ENCODE measurements at places on chromosomes 11 and 22.

DNA sequence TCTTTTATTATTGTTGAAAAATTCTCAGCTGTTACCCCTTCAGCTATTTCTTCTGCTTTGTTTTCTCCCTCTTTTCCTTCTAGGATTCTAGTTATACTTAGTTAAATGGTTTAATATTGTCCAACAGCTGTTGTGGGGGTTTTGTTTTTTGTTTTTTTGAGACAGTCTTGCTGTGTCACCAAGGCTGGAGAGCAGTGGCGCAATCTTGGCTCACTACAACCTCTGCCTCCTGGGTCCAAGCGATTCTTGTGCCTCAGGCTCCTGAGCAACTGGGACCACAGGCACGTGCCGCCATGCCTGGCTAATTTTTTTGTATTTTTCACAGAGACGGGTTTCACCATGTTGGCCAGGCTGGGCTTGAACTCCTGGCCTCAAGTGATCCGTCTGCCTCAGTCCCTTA lies 12.7 kb downstream of the SDHAF2 start:
- DNase-seq = peak; percentile 67

DNA sequence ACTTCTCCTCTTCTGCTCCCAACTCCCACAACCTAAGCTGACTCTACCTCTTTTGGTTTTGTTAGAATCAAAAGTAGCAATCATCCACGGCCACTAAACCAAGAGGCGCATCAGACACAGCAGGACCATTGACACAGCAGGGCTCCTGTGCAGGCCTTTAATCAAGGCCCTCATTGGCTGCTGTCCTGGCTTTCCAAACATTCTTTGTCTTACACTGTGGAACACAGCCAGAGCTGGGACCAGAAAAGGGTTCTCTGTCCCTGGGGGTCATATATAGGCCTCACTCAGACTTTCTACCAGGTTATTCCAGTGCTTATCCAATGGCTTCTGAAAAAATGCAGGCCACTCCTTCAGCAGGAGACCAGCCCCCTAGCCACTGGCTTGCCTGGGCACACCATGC lies 212.7 kb upstream of the NTM start:
- no peak for DNase-seq

DNA sequence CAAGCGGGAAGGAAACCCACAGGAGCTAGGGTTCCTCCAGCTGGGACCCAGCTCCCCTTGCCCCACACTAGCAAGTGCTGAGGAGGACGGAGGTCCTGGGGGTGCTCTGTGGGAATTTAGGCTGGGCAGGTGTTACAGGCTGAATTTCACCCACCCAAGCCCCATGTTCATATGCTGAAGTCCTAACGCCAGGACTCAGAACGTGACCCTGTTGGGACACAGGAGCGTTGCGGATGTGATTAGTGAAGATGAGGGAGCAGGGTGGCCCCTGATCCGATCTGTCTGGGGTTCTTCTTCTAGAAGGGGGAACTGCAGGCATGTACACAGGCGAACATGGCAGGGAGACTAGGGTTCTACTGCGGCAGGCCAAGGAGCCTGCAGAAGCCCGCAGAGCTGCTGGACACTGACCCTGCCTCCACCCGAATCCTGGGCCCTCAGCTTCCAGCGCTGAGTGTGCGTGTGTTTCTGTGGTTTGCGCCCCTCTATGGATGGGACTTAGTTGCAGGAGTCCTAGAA lies 103.4 kb upstream of the FGF3 start:
- DNase-seq = no peak

DNA sequence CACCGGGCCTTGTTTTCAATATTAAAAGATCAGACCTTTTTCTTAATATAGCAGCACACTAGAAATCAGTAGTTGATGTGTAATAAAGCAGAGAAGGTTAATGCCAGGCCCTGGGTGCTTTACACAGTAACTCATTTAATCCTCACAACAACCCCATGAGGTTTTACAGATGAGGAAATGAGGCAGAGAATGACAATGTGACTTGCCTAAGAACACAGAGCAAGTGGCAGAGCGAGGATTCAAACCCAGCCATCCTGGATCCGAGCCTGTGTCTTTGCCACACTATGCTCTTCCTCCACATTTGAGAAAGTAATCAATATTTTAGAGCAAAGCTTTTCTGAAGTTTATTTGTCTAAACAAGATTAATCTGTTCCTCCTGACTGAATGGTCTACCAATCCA lies 7.2 kb downstream of the JAML start:
- no peak for DNase-seq

GRCh38 chr22:37557321-37558001 lies 2.8 kb upstream of the CDC42EP1 start:
- DNase-seq = no peak

DNA sequence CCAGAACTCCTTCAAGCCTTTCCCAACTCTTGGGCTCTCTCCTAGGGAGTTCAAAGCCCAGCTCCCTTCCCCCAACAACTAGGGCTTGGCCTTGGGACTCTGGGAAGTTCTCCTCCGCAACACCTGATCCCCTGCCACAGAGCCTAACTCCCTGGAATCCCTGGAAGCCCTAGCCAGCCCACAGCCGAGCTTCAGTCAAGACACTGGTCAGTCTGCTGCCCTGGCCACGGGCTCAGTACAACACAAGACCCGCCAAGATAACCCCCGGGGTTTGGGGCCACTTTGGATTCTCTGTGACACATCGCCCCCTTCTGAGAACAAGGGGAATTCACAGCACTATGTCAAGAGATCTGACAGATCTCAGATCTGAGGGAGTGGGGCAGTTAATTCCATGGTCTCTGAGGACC lies 58.3 kb downstream of the SLC22A12 start:
- peak; percentile 23 for DNase-seq

DNA sequence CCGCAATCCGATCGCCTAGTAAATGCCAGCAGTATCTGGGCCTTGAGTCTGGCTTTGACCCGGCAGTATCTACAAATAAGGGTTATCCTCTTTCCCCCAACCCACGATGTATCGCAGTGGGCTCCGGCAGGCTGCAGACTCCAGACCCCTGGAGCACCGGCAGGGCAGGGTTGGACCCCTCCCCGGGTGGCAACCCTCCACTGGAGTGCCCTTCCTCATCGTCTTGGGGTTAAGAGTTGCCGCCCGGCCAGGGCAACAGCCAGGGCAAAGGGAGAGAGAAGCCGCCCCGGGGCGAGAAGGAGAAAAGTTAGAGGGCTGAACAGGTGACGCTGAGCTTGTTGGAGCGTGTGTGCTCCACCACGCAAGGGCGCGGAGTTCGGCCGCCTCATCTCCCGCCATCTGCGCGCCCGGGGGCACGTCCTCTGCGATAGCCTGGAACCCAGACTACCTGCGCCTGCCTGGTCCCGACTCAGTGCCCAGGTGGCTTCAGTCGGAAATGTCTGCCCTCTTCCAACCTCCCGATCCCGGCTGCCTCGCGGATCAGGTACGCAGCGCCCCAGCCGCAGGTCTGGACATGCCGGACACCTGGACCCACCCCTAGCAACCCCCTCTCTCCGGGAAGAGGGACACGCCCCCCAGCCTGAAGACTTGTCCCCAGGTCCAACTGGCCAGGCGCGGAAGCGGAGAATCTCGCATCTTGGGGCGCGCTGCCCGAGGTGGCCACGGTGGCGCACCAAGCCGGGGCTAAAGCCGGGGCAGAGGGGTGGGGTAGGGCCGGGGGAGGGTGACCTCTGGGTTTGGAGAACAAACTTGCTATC lies 1.2 kb downstream of the DSCAML1 start:
- no peak for DNase-seq

DNA sequence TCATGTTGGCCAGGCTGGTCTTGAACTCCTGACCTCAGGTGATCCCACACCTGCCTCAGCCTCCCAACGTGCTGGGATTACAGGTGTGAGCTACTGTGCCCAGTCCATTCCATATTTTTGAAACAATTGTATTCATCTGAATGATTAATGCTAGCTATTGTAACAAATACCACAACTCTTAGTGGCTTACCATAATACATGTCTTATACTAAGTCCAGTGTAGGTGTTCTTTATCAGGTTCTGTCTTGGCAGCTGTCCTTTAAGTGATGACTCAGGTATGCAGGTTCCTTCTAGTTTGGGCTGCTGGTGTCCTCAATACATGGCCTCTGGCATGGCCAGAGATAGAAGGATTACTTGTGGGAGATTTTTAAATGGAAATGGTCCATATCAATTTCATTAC lies 39.0 kb downstream of the UVRAG start:
- peak; percentile 14 for DNase-seq

Data from trophoblast cell (in vitro differentiated cells and primary cell).